Left renal cortex interstitium (tissue), 4 donors: ENCODE measurements at places on chromosomes 5 and 9. TPM values are rescaled to one million over a fixed set of nuclear protein-coding genes. Genes with fewer than 3 reads are reported as not detected.

The CSF1R gene
- polyA plus RNA-seq, result 18.0 TPM

The PLCXD3 gene
- polyA plus RNA-seq, result 0.32 TPM

The TAF1L gene
- 0.09 TPM for polyA plus RNA-seq

The GPX3 gene
- 929 TPM for polyA plus RNA-seq

The FRMD3 gene
- polyA plus RNA-seq, result 22.8 TPM

The GRM6 gene
- 2.0 TPM for polyA plus RNA-seq

The NKD2 gene
- 18.1 TPM for polyA plus RNA-seq
